ENCODE measurements at places on chromosomes 5 and 9.
A peak's percentile ranks its signal among the peaks of the same experiment; 100 is the strongest.

DNA sequence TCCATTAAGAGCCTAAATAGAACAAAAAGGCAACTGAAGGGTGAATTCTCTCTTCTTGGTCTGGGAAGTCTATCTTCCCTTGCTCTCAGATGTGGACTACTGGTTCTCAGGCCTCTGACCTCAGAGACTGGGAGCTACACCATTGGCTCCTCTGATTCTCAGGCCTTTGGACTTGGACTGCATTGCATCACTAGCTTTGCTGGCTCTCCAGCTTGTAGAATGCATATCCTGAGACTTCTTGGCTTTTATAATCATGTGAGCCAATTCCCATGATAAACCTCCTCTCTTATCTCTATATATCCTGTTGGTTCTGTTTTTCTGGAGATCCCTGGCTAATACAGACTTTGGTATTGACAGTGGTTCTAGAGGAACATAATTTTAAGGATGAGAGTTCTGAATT, 89.8 kb downstream of the PSAT1 start:
- no peak for DNase-seq

- no peak for DNase-seq
These were observed 25.1 kb upstream of the PCSK1 start for GRCh38 chr5:96458176-96458575.

DNA sequence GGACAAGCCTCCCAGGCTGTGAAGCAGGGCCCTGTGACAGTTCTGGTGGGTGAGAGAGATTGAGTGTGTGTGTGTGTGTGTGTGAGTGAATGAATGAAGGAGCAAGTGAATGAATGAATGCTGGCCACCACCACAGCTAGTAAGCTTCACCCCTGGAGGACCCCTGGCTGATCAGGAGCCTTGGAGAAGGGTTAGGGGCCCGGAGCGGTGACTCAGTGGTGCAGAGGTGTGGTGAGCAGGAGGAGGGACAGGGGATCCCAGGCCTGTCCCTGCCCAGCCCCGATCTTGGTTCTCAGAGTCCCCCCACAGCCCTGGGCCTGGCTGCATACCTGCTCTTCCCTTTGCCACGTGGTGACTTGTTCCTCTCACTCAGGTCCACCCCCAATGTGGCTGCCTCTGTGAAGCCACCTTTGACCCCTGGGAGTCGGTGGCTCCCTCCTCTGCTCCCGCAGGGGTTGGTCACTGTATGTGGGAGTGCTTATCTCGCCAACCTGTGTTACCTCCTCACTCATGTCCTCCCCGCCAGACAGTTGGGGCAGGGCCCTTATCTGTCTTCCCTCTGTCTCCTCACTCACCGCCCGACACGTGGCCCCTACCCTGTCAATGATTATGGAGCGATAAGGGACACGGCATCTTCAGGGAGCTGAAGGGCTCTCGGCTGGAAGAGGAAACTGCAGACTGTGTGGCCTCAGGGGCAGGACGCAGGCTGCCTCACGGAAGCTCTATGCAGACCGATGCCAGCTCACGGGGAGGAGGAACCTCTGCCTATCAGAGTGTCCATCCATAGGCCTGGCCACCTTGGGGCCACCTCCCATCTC, 99.9 kb upstream of the PITX1 start:
- no peak for DNase-seq

GRCh38 chr5:115461506-115462290, 82.9 kb downstream of the FEM1C start:
- DNase-seq, result no peak

GRCh38 chr5:149804478-149805450, 74.7 kb downstream of the PPARGC1B start:
- DNase-seq, result no peak

DNA sequence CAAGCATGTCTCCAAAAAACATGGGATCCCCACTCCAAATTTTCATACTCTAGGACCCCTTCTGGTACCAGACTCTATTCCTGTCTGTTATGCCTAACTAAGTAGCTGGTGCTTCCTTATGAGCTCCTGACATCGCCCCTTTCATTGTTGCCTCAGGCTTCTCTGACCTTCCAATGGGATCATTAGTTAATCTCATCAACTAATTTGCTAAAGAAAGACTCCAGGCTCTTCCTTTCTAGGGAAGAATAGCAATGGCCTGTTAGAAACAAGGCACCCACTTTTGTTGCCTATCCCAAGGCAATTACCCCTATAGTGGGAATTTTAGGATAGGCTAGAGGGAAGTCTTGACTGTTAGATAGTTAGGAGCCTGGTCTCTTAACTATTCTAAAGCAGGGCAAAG, 369.5 kb downstream of the MLLT3 start:
- no peak for DNase-seq

- no peak for DNase-seq
These were observed 490.9 kb downstream of the SEMA5A start for GRCh38 chr5:9054821-9055589.

DNA sequence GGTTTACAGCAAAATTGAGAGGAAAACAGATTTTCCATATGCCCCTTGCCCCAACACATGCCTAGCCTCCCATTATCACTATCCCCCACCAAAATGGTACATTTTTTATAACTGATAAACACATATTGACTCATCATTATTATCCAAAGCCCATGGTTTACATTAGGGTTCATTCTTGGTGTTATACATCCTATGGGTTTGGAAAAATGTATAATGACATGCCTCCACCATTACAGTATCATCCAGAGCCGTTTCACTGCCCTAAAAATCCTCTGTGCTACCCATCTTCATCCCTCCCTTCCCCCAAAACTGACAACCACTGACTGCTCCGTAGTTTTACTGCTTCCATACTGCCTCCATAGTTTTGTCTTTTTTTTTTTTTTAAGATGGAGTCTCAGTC, 111.1 kb downstream of the ACTL7B start:
- no peak for DNase-seq

GRCh38 chr9:104743376-104743985, 4.0 kb upstream of the NIPSNAP3A start:
- DNase-seq, result no peak

- DNase-seq, result no peak
These were observed 38.0 kb downstream of the HABP4 start for GRCh38 chr9:96487949-96488348.

DNA sequence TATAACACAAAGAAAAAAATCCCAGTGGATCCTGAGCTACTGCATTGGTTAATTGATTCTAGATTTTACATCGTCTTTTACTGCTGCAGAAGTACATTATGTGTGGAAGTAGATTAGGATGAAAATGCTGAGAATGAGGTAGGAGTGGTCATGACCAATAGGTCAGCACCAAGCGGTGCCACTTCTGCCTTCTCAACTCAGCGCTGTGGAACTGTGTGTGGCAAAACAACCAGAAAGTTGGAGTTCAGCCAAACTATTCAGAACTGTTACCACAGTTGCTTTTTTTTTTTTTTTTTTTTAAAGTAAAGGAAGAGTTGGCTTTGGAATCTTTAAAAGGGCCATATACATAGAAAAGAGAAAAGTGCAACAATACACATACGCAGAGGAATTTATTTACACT, 24.2 kb downstream of the POU5F2 start:
- DNase-seq, result no peak

- no peak for DNase-seq
These were observed 14.9 kb upstream of the C5orf63 start for GRCh38 chr5:127088251-127088650.

DNA sequence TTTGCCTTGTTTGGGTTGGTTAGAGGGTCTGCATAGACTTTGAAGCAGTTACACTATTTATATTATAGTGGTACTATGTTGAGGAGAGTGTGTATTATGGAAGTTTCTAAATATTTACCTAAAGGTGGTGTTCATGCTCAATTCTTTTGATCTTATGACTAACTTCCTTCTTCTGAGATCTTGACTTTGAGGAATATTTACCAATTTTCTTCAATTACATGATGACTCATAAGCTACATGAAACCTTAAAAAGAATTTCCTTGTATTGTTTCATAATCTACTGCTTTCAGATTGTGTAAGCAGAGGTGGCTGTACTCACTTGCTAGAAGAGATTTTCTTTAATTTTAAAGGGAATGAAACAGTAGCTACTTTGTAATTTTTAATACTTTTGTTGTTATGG, 276.1 kb downstream of the TAF11L14 start:
- DNase-seq, result no peak

DNA sequence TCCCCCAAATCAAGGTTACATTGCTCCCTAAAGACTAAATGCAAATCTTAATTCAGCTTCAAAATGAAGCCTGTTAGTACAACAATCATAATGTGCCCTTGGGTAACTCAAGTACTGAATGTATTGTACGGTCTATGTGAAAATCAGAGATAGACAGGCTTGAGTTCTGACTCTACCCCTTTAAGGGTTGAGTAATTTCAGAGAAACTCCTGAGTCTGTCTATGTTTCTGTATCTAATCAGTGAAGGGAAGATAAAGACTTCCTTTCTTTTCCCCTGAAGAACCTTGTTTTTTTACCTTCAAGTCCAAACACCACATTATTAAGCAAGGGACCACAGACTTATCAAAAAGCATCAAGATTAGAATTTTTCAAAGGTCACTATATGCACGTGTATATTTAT, 108.2 kb downstream of the MPDZ start:
- no peak for DNase-seq

DNA sequence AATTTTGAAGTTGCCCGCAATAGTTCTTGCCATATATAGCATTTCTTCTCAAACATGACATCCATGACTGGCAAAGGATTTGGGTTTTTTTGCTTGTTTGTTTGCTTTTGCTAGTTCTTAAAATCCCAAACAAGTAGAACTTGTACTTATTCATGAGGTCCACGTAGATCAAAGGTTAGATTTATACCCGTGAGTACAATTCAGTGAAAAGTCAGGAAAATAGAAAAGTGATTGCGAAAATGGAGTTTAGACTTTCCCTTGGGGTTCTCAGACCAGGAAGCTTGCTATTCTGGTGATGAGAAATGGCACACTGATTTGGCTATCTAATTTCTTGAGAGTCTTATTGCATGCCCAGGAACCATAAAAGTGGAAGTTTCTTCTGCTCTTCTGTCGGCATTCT, 304.7 kb downstream of the CTNND2 start:
- no peak for DNase-seq

DNA sequence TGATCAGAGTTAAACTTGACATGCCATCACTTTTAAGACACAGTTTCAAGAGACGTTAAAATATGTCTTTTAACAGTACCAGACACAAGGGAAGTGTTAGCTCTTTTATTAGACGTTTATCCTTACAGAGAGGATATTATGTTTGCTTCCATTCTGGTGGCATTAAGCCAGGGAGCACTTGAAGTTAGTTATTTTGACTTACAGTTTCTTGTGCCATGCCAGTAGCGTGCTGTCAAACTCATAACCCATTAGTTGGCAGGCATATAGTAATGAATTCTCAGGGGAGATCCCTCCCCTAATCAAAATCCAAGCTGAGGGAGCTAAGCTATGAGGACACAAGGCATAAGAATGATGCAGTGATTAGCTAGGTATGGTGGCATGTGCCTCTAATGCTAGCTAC, 66.5 kb downstream of the RPS6 start:
- DNase-seq, result no peak

DNA sequence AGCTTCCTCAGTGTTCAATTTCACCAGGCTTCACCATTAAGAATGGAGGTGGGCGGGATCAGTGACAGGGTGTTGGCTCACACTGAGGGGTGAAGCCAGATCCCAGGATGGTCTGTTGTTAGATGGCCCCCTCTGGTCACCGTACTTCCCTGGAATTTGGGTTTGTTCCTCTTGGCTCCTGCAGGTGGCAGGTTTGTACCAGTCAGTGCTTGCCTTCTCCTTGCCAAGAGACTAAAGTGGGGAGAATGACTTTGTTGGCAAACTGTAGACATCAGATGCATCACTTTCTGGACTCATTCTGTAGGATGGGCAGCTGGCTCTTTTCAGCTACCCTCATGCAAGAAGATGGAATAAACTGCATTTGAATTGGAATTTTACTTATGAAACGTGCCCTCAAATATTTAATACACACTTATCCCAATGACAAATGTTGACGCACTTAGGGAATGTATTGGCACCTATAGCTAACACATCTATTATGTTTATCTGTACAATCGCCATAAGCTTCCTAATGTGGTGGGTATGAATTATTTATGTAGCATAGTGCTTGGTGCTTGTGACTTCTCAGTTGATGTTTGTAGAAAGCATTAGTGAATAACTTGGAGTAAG, 31.4 kb upstream of the ANKRD55 start:
- no peak for DNase-seq

- no peak for DNase-seq
These were observed 42.7 kb upstream of the RETREG1 start for GRCh38 chr5:16659536-16659935.

DNA sequence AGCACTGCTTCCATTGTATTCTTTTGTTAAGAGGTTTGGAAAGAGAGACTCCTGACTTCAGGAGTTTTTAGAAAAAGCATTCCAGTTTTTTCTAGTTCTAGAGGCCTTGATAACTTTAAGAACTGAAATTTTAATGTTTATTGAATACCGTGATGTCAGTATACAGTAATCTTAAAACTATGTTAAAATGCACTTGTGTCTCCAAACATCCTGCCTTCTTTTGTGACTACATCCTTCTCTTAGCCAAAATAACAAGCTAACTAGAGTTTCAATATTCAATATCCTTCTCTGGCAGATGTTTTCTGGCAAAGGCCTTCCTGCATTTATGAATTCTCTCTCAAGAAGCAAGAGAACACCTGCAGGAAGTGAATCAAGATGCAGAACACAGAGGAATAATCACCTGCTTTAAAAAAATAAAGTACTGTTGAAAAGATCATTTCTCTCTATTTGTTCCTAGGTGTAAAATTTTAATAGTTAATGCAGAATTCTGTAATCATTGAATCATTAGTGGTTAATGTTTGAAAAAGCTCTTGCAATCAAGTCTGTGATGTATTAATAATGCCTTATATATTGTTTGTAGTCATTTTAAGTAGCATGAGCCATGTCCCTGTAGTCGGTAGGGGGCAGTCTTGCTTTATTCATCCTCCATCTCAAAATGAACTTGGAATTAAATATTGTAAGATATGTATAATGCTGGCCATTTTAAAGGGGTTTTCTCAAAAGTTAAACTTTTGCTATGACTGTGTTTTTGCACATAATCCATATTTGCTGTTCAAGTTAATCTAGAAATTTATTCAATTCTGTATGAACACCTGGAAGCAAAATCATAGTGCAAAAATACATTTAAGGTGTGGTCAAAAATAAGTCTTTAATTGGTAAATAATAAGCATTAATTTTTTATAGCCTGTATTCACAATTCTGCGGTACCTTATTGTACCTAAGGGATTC, 43.1 kb downstream of the NDFIP1 start:
- peak; percentile 7 for DNase-seq

GRCh38 chr5:138354926-138355378, 2.5 kb downstream of the KDM3B start:
- DNase-seq, result no peak

GRCh38 chr5:141822144-141822543, 56.1 kb downstream of the PCDH1 start:
- no peak for DNase-seq

Measured in stimulated activated CD8-positive, alpha-beta memory T cell treated with anti-CD3 and anti-CD28 coated beads, Interleukin-7, amount 100 ng/mL, for 1 hour (primary cell).